ENCODE measurements at places on chromosomes 12 and 14.

- DNase-seq: peak; percentile 16
These were observed 47.3 kb downstream of the PRKAB1 start for GRCh38 chr12:119715268-119715620.

GRCh38 chr14:55122440-55122986 lies 6.5 kb upstream of the LGALS3 start:
- peak; percentile 50 for DNase-seq

DNA sequence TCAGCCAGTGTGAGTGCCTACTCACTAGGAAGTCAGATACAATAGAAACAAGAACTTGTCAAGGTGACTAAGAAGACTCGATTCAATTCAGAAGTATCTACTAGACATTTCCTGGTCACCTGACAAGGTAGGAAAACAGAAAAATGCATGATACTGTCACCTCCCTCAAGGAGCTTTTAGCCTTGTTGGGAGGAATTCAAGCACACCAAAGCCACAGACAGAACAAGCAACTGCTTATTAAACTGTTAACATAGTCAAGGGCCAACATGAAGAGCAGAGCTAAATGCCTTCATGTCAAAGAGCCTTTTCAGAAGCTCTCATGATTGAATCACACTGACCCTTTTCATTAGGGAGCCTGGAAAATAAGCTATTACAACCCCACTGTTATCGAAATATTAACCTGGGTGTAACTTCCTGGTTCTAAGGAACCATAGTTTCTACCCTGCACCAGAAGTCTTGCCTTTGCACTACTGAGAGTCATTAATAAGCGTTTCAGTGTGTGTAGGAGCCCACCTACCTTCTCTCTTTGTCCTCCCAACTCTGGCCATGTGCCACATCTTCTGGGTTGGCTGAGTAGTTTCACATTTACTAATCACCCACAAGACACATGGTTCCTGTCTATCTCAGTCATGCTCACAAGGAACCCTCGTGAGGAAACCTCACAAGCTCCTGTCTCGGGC lies 31.0 kb upstream of the LGALS3 start:
- no peak for DNase-seq

DNA sequence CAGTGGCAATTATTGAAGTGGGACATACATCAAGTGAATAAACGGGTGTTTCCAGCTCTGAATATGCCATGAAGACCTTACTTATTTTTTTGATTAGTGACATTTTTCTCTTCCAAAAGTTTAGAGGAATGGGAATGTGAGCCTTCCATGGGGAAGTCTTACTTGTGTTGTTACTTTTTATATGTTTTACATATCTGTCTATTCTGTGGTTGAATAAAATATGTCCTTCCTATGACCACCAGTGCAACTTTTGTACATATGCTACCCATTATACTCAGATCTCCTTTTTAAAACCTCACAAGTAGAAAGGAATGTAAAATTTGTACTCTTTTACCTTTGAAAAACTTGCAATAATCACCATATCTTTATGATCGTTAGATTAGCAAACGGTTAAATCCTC lies 132.7 kb downstream of the MSRB3 start:
- no peak for DNase-seq

GRCh38 chr12:48788854-48789775 lies at the start of gene ADCY6:
ADCY6 (minus strand) TSS chr12:48789089; CDS start chr12:48783434, 5,655 bp downstream.
- peak; percentile 67 for DNase-seq

- no peak for DNase-seq
These were observed 112.9 kb downstream of the PRKCH start for GRCh38 chr14:61434311-61434710.

GRCh38 chr14:104643306-104643705 lies 38.7 kb upstream of the TMEM179 start:
- DNase-seq: no peak

- DNase-seq: no peak
These were observed 83.2 kb upstream of the SSTR1 start for GRCh38 chr14:38124506-38124905.

DNA sequence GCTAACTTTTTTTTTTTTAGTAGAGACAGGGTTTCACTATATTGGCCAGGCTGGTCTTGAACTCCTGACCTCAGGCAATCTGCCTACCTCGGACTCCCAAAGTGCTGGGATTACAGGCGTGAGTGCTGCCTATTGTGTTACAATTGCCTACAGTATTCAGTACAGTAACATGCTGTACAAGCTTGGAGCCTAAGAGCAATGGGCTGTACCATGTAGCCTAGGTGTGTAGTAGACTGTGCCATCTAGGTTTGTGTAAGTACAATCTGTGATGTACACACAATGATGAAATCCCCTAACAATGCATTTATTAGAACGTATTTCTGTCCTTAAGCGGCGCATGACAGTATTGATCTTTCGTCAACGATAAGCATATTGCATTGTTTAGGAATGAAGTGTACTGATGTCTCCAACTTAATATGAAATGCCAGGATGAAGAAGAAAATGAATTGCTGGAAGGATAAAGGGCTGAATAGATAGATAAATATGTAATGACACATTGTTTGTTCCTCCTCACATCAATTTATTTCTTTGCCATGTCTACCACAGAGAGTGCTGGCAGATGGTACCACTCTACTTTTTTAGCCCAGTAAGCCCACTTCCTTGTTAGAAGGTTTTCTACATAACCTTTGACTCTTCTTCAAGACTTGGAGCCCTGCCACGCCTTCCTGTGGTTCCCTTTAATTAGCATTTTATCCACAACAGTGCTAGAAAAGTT lies 467.5 kb downstream of the VRK1 start:
- DNase-seq: no peak

- no peak for DNase-seq
These were observed 40.6 kb downstream of the CHGA start for GRCh38 chr14:92963301-92964123.

DNA sequence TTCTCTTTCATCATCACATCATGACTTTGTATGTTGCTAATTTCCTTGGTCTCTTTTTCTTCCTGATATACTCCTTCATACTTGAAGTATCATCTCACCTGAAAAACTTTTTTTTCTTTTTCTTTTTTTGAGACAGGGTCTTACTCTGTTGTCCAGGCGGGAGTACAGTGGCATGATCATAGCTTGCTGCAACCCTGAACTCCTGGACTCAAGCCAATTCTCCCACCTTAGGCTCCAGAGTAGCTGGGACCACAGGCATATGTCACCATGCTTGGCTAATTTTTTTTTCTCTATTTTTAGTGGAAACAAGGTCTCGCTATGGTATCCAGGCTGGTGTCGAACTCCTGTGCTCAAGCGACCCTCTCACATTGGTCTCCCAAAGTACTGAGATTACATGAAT lies 107.6 kb downstream of the RALGAPA1 start:
- DNase-seq: no peak

DNA sequence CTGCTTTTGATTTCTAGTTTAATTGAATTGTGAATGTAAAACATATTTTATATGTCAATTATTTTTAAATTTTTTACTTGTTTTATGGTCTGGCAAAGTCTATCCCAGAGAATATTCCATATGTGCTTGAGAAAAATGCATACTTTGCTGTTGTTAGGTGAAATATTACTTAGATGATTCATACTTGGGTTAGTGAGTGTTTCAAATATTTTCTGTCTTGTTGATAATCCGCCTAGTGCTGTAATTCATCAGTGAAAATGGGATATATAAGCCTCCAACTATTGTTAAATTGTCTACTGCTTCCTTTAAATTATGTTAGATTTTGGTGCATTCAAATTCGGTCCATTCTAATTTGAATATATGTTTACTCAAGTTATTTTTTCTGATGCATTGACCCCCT lies 395.5 kb downstream of the LRFN5 start:
- DNase-seq: no peak

DNA sequence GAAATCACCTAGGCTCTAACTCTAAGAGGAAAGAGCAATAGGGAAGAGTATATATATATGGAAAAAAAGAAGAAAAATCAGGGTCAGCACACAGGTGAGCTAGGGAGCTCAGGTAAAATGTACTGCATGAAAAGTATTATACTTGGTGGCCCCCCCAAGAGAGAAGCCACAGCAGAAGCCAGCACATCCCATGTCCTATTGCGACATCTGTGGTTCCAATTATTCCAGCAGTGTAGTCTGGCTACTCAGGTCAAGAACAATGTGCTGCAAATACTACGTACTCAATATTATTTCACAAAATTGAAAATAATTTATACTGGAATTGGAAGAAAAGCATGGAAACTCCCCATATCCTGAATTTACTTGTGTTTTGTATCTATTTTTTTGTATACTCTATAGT lies 85.5 kb downstream of the CEP83 start:
- no peak for DNase-seq

GRCh38 chr14:59085207-59085739 lies 103.2 kb upstream of the DAAM1 start:
- no peak for DNase-seq

GRCh38 chr14:37924622-37925021 lies 283.1 kb upstream of the SSTR1 start:
- DNase-seq: no peak

DNA sequence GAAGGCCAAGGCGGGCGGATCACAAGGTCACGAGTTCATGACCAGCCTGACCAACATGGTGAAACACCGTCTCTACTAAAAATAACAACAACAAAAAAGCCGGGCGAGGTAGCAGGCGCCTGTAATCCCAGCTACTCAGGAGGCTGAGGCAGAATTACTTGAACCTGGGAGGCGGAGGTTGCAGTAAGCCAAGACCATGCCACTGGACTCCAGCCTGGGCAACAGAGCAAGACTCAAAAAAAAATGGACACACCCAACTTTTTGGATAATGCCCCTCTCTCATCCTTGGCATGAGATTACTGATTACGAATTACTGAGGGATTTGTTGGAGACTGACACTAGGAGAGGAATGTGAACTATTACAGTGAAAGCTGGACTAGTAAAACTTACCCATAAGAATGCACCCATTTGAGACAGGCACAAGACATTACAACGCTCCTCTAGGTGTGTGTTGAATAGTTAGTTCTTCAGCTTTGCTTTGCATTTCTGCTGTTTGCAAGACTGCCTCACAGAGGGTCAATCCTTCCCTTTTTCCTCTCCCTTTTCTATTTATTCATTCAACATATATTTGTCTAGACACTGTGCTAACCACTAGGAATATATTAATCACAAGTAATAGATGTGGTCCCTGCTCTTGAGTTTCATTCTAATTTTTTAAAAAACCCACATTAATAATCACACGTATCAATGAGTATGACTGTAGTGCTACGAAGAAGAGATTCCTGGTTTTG lies 46.0 kb upstream of the OR5AU1 start:
- no peak for DNase-seq

DNA sequence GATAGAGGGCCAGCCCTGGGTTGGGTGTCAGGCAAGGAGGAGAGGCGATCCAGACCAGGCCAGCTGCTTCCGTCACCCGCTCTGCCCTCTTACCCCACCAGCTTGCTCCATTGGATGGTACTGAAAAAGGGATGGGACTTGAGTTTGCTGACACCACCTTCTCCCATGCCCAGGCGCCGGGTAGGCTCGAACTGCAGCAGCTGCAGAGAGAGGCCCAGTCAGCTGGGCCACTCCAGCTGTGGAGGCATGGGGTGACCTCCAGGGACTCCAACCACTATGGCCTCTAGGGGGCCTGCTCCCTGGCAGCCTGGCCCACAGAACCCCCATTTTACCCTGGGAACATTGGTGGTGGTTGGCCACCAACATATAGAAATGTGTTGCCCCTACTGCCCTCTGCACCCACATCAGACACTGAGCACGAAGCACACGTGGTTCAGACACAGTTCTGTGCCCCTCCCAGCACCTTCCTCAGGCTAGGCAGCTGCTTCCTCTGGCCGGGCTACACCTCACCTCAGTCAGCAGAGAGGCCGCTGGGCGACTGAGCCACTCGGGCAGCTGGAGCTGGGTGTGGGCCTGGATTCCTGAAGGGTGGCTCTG lies 16.0 kb downstream of the RPS6KL1 start:
- DNase-seq: no peak

DNA sequence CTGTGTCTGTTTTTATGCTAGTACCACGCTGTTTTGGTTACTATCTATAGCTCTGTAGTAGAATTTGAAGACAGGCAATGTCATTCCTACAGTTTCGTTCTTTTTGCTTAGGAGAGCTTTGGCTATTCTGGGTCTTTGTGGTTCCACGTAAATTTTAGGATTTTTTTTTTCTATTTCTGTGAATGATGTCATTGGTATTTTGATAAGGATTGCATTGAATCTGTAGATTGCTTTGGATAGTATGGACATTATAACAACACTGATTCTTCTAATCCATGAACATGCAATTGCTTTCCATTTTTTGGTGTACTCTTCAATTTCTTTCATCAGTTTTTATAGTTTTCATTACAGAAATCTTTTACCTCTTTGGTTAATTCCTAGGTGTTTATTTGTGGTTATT lies 345.2 kb downstream of the TMEM121 start:
- no peak for DNase-seq

- DNase-seq: no peak
These were observed 3.7 kb downstream of the BIN2 start for GRCh38 chr12:51320311-51320694.

DNA sequence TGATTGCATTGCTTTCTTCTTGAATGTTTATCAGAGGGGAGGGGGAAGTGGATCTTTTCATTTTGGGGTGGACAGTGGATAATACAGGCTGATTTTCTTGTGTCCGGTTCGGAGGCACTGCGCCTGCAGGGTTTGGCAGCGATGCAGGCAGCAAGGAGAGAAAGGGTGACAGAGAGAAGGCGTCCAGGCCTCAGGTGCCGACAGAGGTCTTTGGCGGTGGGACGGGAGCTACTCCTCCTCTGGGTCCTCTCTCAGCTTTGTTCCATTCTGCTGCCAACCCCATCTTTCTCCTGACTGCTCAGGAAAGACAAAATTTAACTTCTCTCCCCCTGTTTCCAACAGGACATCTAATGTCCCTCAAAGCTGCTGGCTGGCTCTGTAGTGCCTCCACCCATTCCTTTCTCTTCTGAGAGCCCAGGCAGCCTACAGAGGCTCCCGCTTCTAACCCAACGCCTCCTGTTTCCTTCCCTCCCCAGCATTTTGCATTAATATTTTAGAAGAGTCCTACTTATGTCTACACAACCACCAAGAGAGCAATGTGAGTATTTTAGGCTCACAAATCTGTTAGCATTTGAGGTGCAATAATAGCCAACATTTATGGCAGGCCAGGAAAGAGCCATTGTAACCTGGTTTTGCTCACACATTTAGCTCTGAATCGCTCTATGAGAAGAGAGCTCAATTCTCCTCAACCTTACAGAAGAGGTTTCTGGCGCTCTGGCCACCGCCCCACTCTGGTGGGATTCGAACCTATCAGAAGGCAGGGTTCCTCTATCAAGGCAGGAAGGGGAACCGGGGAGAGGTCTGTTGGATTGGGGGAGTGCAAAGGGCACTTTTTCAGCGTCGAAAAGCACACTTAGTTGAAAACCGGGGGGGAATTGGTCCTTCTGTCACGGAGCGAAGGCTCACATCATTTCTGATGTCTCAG lies 7.1 kb upstream of the TBX5 start:
- DNase-seq: no peak

DNA sequence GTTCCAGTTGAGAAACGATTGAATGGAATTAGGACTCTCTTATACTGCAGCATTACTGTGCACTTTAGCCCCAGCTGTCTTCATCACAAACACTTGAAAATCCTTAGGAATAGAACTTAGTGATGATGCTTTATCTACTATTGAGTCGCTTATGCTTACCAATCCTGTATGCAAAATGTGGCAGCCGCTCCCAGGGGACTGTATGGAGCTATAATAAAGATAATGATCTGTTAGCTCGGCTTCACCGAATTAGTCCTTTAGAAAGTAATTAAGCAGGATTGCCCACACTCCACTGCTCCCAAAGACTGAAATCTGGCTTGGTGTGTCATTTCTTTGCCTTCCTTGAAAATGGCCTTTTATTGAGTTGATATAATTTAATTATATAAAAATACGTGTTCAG lies 10.6 kb downstream of the EML1 start:
- no peak for DNase-seq

GRCh38 chr14:74980731-74981461 lies 21.8 kb upstream of the EIF2B2 start:
- no peak for DNase-seq
